T-helper 22 cell (primary cell): ENCODE measurements at places on chromosomes 11 and 22.

DNA sequence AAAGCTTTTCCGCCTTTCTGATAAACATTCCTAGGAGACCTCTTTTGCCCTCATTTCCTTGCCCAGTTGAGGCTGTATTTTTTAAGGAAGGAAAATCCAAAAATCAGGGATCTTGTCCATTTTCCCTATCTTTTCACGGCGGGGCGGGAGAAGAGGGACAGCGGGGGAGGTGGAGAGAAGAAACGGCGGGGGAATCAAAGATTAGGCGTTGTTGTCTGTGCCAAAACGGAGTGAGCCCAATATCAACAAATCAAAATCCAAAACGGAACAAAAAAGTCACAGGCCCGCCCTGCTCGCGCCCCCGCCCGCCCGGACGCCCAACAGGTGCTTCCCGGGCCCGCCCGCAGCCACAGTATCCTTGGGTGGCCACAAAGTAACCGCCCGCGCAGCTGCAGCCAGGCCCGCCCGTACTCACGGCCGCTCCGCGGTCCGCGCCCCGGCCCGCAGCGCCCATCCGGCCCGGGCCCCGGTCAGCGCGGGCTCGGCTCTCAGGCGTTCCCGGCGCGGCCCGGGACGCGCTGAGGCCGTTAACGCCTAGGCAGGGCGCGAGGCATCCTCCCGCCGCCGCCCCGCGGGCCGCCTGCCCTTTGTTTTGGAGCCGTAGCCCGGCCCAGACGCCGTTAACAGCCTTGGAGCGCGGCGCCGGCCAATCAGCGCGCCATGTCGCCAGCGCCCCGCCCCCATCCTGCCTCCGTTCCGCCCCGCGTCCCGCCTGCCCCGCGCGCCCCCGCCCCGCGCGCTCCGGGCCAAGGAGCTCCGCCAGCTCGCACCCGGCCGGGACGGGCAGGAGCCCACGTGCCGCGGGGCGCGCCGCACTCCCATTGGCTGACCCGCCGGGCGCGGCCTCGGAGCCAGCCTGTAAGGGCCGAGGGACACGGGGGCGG is at the start of gene YPEL1:
YPEL1 (minus strand) TSS at position 595 of the 884 bp plus-strand sequence. CDS start 25,050 bp downstream, outside the sequence.
- peak; percentile 93 for DNase-seq

DNA sequence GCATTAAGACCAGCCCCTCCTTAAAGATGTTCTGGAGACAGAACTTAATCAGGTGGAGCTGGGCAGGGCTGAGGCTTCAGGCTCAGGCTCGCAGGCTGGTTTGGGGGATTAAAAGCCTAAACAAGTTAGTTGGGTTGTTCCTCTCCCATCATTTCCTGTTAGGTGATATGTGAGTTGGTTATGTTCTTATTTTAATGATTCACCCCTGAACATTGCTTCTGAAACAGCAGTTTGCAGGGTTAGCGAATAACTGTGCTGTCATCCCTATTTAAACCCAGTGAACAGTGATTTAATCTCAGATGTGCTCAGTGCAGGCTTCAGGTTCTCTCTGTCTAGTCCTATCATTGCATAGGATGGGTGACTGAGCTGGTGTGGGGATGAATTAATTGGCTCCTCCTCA is 47.4 kb upstream of the BIRC3 start:
- DNase-seq, result no peak

DNA sequence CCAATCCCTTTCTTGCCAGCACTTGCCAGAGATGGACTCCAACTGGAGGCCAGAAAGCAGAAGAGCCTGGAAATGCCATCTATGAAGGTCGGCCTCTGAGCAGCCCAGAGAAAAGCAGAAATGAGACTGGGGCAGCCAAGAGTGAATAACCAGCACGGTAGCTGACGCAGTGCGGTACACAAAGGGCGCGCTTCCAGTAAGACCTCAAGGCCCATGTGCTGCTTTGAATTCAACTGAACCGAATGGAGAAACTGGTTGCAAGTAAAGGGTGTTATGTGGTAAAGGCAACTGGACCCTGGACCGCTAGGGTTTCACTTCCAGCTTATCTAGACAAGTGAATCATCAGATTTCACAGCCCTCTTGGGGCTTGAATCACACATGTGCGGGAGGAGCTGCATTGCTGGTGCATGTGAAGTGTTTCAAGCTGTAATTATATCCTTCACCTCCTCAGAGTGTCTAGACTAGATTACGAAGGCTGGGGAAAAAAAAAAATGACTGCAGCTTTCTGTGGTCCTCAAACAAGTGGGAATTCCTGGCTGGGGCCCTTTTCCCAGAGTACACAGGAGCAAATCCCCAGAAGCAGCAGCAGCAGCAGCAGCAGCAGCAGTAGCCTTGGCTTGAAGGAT is 128.9 kb downstream of the CCDC34 start:
- DNase-seq, result no peak

DNA sequence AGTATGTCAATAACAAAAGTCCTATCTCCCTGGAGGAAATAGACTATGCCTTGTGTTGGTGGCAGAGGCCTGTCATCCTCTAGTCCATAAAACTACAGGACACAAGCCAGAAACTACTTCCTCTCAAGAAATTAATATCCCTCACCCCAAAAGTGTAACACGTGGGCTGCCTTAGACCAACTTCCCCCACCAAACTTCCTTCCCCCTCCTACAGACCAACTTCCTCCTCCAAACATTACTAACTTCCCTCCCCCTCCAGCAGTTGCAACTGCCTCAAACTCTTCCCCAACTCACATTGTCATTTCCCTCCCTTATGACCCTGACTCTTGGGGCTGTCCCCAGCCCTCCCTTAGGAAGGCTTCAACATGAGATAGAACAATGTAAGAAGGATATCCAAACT is 6.3 kb downstream of the OR52K2 start:
- no peak for DNase-seq

DNA sequence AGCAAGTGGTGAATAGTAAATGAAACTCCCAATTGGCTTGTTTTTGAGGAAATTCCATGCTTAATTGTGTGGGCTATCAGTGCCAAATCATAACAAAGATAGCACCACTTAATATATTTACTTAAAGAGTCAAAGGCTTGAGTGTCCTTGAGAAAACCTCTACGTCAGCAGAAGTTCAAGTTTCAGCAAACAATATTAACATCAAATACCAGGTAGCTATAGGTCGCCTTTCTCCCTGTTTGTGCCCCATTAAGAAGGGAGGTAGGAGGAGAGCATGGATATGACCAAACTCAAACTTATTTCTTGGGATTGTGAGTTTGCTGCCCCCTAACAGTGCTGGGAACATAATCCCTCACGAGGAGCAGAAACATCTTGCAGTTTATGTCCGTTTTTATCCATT is 105.6 kb upstream of the SYN3 start:
- DNase-seq, result no peak

DNA sequence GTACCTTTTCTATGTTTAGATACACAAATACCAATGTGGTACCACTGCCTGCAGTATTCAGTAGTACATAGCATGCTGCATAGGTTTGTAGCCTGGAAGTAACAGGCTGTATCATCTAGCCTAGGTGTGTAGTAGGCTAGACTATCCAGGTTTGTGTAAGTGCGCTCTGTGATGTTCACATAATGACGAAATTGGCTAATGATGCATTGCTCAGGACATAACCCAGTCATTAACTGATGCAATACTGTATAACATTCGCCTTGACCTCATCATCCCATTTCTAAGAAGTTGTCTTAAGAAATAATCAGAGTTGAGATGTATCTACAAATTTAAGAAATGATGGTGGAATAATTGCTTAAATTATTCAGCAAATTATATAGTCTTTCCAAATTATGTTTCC is 116.0 kb upstream of the TIMP3 start:
- DNase-seq, result no peak

DNA sequence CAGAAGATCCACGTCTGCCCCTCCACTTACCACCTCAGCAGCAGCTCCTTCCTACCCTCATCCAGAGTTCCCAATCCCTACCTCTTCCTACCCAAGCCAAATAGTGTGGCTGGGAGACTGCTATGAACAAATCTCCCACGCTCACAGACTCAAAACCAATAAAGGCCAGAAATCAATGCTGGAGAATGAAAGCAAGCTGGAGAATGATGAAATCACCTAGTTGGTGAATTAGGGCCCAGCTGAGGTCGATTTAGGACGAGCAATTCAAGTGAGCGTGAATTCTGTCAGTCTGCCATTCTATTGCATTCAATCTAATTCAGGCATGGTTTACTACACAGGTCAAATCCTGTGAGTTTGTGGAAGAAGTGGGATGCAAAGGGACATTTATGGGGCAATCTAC is 22.5 kb downstream of the COMMD9 start:
- DNase-seq, result no peak
